ENCODE measurements at places on chromosomes 12 and 14.
A peak's percentile ranks its signal among the peaks of the same experiment; 100 is the strongest.

GRCh38 chr12:94660436-94660835 is 10.1 kb upstream of the TMCC3 start:
- DNase-seq = no peak

- DNase-seq = no peak
Measured at GRCh38 chr12:50600364-50600763, 95.6 kb downstream of the DIP2B start.

- no peak for DNase-seq
Measured at GRCh38 chr14:89987161-89987475, 31.4 kb downstream of the TDP1 start.

- DNase-seq = peak; percentile 36
Measured at GRCh38 chr12:123106640-123107359, 44.1 kb downstream of the PITPNM2 start.

DNA sequence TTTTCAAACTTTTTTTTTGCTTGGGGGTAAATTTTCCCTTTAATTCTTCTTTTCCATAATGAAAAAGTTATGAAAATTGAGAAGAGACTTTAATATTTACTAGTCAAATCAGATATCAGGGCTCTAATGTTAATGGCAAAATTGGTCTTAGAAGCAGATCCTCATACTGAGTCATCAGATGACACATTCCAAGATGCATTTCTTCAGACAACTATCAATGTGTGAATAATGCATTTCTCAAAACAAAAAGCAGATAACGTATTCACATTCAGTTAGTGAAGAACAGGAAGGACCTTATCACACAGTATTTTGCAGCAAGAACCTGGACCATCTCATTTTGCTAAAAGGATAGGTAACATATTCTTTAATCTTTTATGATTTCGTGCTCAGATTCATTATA is 130.7 kb downstream of the GPHN start:
- DNase-seq = no peak

GRCh38 chr12:15318841-15319240 is 3.5 kb upstream of the PTPRO start:
- DNase-seq = no peak

DNA sequence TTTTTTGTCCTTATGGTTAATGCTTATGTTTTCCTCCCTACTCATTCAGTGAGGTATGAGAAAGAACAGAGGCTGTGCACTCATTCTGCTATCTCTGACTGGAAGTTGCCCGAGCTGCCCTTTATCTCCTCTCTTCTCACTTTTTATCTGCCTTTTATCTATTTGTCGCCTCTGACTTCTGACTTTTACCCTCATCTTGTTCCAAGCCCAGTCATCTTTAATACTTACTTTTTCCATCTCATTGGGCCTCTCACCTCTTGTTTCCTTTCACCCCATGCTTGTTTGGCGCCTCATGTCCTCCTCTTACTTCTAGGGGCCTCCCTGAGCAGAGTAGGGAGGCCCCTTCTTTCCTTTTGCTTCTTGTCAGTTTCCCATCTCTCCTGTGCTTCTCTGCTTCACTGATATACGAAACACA is 50.7 kb downstream of the DIP2B start:
- no peak for DNase-seq

GRCh38 chr12:115313929-115314328 is 630.0 kb upstream of the TBX3 start:
- DNase-seq = no peak

DNA sequence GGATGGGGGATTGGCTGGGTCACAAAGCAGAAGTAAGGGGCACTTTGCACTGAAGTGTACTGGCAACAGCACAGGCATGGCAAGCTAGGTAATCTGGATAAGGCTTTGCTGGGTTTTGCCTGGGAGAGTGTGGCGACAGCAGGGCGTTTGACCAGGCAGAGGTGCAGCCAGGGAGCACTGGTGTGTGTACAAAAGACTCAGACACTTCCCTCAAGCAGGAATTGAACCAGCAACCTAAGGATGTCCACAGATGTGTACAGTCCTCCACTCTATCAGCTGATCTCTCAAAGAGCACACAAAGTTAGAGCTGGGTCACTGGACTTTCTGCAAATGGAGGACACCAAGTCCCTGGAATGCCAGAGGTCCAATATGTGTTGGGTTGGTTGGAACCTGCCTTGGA is 15.4 kb upstream of the RNASE4 start:
- no peak for DNase-seq

- DNase-seq = no peak
Measured at GRCh38 chr12:19506497-19506896, 67.2 kb downstream of the AEBP2 start.

DNA sequence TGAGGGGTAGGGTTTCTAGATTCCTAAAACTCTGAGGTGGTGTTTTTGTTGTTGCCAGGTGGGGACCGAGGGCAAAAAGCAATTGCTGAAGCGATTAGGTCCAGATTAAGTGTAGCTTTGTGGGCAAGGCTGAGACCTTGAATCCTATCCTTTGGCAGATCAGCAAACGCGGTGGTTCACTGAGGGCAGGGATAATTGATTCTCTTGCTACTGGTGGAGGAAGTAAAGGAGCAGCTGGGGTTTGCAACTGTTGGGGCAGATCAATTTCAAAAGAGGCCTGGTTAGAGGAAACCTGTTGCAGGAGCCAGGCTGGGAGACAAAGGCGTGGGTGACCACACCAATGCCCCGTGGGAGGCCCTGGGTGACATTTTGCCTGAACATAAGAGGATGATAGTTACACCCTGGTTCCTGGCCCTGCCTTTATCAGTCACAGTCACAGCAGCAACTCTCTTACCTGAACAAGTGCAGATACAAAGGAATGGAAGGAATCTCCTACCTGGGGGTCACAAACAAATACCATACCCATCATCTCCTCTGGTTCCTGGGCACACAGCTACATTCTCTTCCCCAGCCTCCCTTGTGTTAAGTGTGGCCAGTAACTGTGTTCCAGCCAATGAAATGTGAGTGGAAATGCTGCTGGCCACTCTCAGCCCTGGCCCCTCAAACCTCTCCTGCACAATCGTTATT is 43.3 kb upstream of the RASSF3 start:
- no peak for DNase-seq

Measured in activated CD4-positive, alpha-beta T cell treated with anti-CD3 and anti-CD28 coated beads for 1 hour (primary cell).